Upper lobe of right lung (tissue), 1 donor: ENCODE measurements at places on chromosomes 16 and 17.

DNA sequence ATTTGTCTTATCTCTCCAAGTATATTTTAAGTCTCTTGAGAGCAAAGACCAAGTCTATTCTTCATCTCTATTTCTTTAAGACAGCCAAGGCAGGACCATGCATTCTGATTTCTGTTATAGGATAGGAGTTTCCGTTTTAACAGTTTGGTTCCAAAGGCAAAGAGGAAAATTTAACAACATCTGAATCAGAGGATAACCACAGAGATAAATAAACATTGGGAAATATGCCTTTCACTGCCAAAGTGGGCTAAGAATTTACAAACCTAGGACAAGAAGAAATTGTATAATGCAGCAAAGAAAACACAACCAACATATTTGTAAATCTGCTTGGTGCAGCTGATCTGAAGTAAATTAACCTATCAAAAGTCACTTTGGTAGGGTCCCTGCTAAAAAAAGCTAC lies 37.7 kb downstream of the USP32 start:
- no peak for DNase-seq

- no peak for DNase-seq
Measured at GRCh38 chr17:7606280-7606679, 8.4 kb downstream of the FXR2 start.

- no peak for DNase-seq
Measured at GRCh38 chr17:37092701-37093100, 143.9 kb downstream of the AATF start.

DNA sequence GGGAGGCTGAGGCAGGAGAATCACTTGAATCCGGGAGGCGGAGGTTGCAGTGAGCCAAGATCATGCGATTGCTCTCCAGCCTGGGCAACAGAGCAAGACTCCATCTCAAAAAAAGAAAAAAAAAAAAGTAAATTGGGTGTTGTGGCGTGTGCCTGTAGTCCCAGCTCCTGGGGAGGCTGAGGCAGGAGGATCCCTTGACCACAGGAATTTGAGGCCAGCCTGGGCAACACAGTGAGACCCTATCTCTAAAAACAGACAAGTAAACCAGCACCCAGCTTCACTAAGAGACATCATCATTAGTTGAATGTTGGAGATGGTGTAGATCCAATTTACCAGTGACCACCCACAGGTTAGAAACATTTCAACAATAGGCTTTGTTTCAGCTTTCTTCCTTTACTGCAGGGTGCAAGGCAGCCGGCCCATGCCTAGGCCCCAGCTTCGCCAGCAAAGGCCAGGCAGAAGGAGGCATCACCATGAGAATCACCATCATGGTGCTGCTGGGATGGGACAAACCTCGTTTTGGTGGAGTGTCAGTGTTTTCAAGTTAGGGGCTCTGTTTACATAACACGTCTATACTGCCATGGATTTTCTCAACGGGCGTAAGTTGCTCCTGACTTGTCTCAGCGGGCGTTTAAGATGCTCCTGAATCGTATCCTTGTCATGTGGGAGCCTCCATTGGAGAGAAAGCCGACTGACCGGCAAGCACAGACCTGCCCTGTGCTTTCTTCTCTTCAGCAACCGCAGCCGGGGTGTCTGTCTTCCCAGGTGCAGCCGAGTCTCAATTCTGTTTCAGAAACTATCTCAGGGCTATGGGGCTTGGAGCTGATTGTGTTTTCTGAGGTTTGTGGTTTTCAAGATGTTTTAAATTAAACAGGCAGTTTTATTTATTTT lies 7.3 kb downstream of the TCF25 start:
- DNase-seq = no peak

DNA sequence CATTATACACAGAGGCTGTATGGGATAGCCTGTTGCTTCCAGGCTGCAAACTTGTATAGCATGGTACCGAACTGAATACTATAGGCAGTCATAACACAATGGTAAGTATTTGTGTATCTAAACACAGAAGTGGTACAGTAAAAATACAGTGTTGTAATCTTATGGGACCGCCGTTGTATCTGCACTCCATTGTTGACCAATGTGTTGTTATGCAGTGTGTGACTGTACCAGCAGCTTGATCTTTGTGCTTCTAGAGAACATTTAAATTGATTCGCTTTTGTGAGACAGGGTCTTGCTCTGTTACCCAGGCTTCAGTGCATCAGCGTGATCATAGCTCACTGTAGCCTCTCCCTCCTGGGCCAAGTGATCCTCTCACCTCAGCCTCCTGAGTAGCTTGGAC lies 31.5 kb downstream of the WWOX start:
- DNase-seq = no peak

DNA sequence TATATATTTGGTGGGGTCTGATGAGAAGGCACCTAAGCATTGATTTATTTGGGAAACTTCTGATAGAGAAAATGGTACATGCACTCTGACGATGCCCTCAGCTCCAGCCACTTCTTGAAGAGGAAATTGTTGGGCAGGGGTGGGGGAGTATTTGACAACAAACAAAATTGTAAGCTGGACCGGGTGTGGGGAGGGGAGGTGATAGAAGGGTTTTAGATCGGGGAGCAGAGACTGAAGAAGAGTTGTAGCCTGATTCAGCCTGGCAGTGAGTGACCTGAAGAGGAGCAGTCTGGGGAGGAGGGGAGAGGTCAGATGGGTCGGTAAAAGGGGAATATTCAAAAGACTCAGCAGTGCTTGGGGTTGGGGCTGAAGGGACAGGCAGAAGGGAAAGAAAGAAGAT lies 2284.7 kb downstream of the TP53TG3F start:
- no peak for DNase-seq

DNA sequence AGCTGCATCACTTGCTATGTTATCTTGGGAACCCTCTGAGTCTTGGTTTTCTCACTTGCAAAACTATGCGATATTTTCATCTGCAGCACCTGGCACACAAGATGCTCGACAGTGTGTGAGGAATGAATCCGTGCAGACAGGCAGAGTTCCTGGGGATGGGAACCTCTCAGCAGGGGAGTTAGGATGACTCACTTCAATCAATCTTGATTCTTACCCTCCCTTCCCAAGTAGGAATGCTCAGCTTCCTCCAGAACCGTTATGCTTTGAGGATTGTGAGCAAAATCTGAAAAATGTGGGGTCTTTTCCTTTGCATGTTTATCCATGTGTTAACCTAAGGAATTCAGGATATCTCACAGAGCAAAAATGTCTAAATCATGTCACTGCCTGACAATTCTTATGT lies 68.9 kb upstream of the HNF1B start:
- no peak for DNase-seq

GRCh38 chr17:688100-688989 lies 26.3 kb downstream of the VPS53 start:
- no peak for DNase-seq

GRCh38 chr17:61205931-61206330 lies 193.7 kb upstream of the TBX2 start:
- no peak for DNase-seq

GRCh38 chr16:72807245-72807644 lies 240.7 kb downstream of the ZFHX3 start:
- DNase-seq = no peak

GRCh38 chr17:28738680-28739384 lies 5.0 kb upstream of the TRAF4 start:
- DNase-seq = no peak

- DNase-seq = no peak
Measured at GRCh38 chr17:40461732-40462342, 18.6 kb downstream of the IGFBP4 start.

- DNase-seq = no peak
Measured at GRCh38 chr17:12406623-12407215, 259.0 kb upstream of the MYOCD start.

- DNase-seq = peak; percentile 48
Measured at GRCh38 chr17:80929449-80929848, 62.2 kb upstream of the CHMP6 start.

DNA sequence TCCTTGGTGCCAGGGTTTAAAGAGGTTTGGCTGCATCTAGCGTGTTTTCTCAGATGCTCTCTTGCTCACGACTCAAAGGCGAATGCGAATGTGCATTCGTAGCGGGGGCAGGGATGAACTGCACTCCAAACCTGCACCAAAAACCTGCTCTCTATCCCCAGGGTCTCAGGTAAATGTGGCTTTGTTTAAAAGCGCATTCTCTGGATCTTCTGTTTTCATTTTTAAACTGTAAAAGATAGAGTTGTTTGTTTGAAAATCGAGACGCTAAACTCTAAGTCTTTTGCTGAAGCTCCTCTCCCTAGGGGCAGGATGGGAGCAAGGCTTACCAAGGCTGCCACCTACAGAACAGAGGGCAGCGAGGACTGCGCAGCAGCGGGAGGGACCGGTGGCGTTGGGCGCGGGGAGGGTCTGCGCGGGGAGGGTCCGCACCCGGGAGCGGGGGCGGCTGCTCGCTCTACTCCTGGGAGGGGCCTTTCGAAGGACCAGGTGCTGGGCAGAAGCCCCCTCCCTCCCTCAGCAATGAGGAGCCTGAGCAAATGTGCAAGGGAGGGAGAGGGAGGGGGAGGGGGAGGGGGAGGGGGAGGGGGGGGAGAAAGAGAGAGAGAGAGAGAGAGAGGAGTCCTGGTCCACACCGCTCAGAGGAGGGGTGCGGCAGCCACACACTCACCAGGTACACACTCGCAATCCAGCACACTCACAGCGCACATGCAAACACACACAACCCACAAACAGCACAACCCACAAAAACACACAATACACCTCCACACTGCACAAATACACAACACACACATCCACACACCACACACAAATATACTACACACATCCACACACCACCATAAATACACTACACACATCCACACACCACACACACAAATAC lies 142.8 kb downstream of the GRIN2A start:
- no peak for DNase-seq
